ENCODE measurements at places on chromosomes 7 and 10. TPM values are rescaled to one million over a fixed set of nuclear protein-coding genes. Genes with fewer than 3 reads are reported as not detected.
A peak's percentile ranks its signal among the peaks of the same experiment; 100 is the strongest.

MUC12 gene
- total RNA-seq = 3.8 TPM

PPP1R17 gene
- total RNA-seq = not detected

CDNF gene
- total RNA-seq = 2.1 TPM

FAM25A gene
- not detected for total RNA-seq

WNT2 gene
- 0.57 TPM for total RNA-seq

SRI gene
- 141 TPM for total RNA-seq

WEE2 gene
- 0.06 TPM for total RNA-seq

PNLIPRP2 gene
- not detected for total RNA-seq

ITIH5 gene
- 13.1 TPM for total RNA-seq

LIPJ gene
- total RNA-seq = not detected

DNA sequence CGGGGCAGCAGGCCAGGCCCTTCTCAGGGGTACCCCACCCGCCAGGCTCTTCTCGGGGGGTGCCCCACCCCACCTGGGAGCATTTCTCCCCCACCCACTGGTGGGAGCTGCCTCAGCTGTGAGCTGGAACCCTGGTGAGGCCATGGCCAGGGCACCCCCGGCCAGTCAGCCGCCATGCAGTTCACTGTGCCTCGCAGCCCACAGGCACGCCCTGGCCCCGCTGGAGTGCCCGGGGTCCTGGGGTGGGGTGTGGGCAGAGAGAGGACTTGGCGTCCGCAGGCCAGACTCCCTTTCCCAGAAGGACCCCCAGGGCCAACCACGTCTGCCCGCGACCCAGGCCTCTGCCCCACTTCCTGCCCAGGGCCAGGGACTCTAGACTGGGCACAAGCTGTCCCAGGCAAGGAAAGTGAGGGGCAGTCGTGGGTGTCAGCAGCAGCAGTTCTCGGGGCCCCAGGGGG, 13.1 kb downstream of the DPYSL4 start:
- no peak for DNase-seq
- no peak overlapping the region for H3K27ac ChIP-seq
- no peak overlapping the region for H3K4me3 ChIP-seq
- H3K4me1 ChIP-seq = no peaks in the 10 kb centered on the region

- H3K27ac ChIP-seq = no peak overlapping the region
- H3K4me1 ChIP-seq = no peaks in the 10 kb centered on the region
- no peaks in the 10 kb centered on the region for H3K36me3 ChIP-seq
- no peak for DNase-seq
- H3K4me3 ChIP-seq = no peak overlapping the region
Observed at GRCh38 chr10:76935941-76936613, 701.5 kb downstream of the KCNMA1 start.

GRCh38 chr7:98836811-98837629, 32.8 kb downstream of the TMEM130 start:
- DNase-seq = peak; percentile 83
- H3K27ac ChIP-seq = no peak overlapping the region
- H3K4me1 ChIP-seq = no peaks in the 10 kb centered on the region
- no peak overlapping the region for H3K4me3 ChIP-seq
- no peaks in the 10 kb centered on the region for H3K27me3 ChIP-seq

DNA sequence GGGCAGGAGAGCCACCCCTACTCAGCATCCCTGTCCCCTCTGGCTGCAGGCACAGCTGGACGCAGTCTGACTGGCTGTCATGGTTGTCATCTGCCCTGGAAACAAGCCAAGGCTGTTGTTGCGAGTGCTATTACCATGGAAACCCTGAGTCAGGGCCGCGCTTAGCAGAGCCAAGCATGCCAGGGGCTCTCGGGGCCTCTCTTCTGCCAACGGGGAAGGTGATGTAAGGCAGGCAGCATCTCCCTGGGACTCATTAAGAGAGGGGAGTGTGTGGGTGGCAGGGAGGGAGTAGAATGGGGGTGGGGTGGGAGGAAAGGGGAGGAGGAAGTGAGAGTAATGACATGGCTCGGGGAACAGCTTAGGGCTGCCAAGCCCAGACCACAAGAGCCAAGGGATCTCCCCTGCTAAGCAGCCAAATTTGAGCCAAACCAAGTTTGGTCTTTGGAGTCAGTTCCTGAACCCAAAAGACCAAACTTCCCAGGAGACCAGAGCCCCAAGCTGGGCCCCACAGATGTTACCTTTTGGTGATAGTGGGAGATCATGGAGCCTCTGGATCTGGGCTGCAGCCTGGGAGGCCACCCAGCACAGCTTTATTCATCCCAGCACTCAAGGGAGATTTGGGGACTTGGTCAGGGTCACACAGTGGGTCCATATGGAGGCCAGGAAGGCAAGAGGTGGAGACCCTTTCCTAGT, 67.6 kb downstream of the TMEM130 start:
- H3K4me3 ChIP-seq = no peak overlapping the region
- no peaks in the 10 kb centered on the region for H3K36me3 ChIP-seq
- H3K27me3 ChIP-seq = no peaks in the 10 kb centered on the region
- peak; percentile 93 for DNase-seq

DNA sequence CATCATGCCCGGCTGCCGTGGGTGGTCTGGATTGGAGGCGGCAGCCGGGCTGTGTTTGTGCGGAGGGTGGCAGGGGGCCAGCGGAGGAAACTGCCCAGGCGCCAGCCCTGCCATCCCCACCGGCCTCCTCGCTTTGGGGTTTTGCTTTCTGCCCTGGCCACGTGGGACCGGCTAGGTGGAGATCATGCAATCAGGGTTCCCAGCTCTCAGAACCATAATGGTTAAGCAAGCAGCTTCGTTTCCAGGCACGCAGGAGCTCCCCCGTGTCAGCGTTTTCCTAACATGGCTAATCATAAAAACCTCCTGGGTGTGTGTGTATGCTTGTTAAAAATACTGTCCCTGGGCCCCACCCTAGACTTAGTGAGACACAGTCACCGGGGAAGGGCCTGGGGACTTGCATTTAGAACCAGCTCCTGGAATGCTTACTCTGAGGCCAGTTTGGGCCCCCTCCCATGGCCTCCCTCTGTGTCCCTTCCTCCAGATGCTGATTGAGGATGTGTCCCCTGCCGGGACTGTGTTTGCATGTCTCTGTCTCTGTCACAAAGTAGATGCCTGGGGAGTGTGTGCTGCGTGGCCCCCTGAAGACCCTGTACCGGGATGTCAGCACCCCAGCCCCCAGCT, 119.3 kb downstream of the CUX1 start:
- peak overlapping the region; percentile 74 for H3K27ac ChIP-seq
- H3K27me3 ChIP-seq = no peaks in the 10 kb centered on the region
- DNase-seq = no peak

DNA sequence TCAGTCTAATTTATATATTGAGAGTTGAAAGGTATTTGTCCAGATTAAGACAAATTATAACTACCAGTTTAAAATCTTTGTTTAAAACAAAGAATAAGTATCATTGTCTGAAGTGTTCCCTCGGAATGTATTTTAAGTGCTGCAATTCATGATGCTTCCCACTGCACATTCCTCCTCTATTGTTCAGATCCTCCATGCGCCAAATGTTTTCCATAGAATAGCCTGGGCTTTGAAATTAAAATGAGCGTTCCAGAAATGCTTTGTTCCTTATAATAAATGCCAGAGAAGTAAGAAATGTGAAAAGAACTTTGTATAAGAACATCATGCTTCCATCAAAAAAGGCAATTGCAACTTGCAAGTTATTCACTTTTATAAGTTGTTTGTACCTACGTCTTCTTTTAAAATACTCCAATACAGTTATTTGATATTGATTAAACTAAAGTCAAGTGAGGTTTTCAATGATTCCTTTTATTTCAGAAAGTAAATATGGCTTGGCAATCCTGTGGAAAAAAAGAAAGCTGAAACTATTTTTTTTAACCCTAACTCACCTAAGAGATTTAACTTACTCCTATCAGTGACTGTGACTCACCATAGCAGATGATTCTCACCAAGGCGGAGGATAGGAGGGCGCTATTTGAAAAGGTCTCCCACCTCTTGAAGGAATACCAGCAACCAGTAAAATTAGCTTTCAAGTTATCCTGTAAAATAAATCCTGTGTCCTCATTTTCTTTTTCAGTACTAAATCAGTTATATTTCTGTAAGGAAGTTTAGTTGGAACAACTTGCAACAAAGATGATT, 85.8 kb downstream of the CTNNA3 start:
- no peaks in the 10 kb centered on the region for H3K4me1 ChIP-seq
- no peak overlapping the region for H3K27ac ChIP-seq
- no peaks in the 10 kb centered on the region for H3K27me3 ChIP-seq
- H3K36me3 ChIP-seq = no peaks in the 10 kb centered on the region
- no peak overlapping the region for H3K4me3 ChIP-seq

- no peaks in the 10 kb centered on the region for H3K27me3 ChIP-seq
- no peak for DNase-seq
- H3K4me1 ChIP-seq = no peaks in the 10 kb centered on the region
- H3K4me3 ChIP-seq = no peak overlapping the region
- H3K27ac ChIP-seq = no peak overlapping the region
Observed at GRCh38 chr10:43121444-43121843, 16.8 kb upstream of the CSGALNACT2 start.

GRCh38 chr10:130927157-130927556, 384.4 kb downstream of the TCERG1L start:
- no peaks in the 10 kb centered on the region for H3K27me3 ChIP-seq
- no peak overlapping the region for H3K27ac ChIP-seq
- H3K4me1 ChIP-seq = no peaks in the 10 kb centered on the region
- no peak overlapping the region for H3K4me3 ChIP-seq
- no peaks in the 10 kb centered on the region for H3K36me3 ChIP-seq

- H3K36me3 ChIP-seq = peaks cover 3% of the 10 kb centered on the region
- H3K4me3 ChIP-seq = no peak overlapping the region
- H3K27me3 ChIP-seq = no peaks in the 10 kb centered on the region
- DNase-seq = no peak
Observed at GRCh38 chr7:103299660-103300059, 2.4 kb downstream of the PMPCB start.

DNA sequence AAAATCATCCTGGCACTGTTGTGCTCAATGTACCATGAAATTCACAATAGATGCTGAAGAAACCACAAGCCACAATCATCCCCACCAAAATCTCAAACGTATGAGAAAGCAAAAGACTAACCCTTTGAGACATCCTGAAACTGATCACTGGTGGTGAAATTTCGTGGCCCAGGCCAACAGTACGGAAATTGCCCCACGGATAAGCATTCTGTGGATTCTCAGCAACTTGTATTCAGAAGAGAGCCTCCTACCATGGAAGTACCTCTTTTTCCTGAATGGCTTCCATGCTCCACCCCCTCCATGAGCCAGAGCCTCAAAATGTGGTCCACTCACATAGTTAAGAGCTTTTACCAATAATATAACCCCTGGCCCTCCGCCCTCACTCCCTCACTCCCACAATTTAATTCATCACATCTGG, 163.9 kb upstream of the AUTS2 start:
- H3K27me3 ChIP-seq = no peaks in the 10 kb centered on the region
- no peak overlapping the region for H3K27ac ChIP-seq
- H3K4me1 ChIP-seq = no peaks in the 10 kb centered on the region
- no peaks in the 10 kb centered on the region for H3K36me3 ChIP-seq

GRCh38 chr7:149625340-149625946, 127.8 kb upstream of the ZNF746 start:
- no peak overlapping the region for H3K27ac ChIP-seq
- H3K27me3 ChIP-seq = no peaks in the 10 kb centered on the region
- DNase-seq = no peak
- peaks cover 5% of the 10 kb centered on the region for H3K36me3 ChIP-seq

- no peaks in the 10 kb centered on the region for H3K27me3 ChIP-seq
- H3K4me3 ChIP-seq = no peak overlapping the region
- no peak for DNase-seq
- H3K36me3 ChIP-seq = no peaks in the 10 kb centered on the region
Observed at GRCh38 chr10:61852261-61852660, 49.2 kb upstream of the ARID5B start.
